NCI-H774 (cell line): ENCODE measurements at places on chromosomes 3 and 15.

DNA sequence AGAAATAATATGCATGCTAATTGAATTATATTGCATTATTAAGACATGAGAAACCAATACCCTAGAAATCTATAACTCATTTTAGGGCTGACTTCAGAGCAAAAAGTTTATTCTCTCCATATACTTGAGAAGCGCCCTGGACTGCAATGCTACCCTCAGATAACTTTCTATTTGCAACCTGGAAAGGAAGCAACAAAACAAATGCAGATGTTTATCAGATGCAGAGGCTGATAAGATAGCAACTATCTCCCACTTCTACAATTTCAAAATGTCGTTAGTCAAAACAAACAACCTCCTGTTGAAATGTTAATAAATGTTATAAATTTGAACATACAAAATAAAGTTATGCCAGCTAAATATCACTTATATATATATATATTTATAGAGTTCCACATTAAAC is 34.8 kb downstream of the HES1 start:
- no peak for DNase-seq

DNA sequence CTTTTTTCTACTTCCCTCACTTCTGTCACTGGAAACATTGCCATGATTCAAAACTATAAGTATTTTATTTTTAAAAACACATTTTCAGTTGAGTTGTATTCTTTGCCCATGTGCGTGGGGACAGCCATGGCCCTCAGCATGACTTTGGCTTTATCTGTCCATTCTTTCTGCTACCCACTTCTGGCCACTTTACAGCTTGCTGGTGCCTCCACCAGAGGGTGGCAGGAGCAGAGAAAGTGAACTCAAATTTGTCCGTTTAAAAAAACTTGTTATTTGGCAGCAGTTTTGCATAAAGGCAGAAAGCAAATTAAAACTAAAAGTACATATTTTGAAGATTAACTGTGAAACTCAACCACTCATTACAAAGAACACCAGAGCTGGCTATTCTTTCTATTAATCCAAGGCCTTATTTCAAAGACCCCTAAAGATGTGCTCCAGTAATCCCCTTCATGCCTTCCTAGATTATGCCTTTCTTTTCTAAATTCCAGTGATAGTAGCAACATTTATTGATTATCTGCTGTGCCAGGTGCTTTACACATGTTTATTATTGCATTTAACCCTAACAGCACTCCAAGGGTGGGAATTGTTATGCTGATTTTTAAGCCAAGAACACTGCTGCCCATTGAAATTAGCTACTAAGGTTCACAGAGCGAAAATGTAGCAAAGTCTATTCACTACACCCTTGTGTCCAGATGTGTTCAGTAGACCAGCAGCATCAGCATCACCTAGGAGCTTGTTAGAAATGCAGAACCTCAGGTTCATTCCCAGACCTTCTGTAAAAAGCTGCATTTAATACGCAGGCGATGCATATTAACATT is 134.8 kb downstream of the THRB start:
- no peak for DNase-seq

DNA sequence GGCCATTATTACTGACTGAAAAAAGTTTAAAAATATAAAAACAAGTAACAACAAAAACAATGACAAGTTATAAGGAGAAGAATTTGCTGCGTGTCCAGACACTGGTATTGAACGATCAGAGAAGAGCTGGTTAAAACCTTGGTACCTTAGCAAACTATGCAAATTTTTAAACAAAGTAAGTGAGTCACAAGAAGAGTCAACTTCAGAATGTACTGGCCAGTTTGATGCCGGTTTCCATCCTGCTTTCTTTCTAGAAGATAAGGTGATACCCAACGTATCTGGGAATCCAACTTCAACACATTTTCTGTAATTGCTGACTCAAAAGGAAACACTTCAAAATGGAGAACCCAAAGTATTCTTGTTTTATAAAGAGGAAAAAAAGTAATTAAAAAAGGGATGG is 49.8 kb downstream of the RUBCN start:
- DNase-seq: no peak

- no peak for DNase-seq
Measured at GRCh38 chr15:78007964-78008886, 69.3 kb downstream of the TBC1D2B start.

GRCh38 chr3:111811811-111812210 is 47.3 kb upstream of the PHLDB2 start:
- no peak for DNase-seq

DNA sequence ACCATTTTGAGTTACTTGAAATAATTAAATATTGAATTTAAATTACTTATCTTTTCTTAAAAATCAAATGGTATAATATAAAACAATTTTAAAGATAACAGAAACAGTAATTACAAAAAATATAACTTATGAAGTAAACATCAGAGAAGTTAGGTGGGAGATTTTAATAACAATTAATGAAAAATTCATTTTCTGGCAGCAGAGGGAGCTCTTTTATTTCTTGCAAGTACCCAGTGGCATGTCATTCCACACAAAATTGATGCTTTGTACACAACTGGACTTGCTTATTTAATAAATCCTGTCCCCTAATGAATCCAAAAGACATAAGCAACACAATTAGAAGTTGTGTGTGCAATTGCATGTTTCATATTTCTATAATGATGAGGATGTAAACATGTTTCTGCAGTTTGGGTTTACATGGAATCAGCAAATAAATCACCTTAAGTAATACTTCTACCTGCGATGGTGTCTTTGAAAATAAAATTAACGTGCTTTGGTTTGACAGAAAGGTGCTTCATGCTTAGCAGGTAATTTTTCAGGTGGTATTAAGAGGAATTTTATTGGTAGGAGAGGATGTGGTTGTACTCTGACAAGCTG is 861.3 kb downstream of the ZPLD1 start:
- no peak for DNase-seq

DNA sequence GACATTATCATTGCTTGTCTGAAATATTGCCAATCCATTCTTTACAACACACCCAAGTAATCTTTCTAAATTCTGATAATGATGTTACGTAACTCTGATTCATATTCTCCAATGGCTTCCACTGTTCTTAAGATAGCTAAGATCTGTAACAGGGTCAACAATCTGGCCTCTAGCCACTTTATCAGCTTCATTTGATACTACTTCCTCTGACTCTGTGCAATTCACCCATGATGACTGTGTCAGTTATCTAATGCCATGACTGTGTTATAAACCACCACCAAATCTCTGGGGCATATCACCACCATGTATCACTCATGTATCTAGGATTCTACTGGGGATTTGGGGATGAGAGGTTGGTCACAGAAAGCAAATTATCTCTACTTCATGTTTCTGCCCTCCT is 44.0 kb downstream of the CD200 start:
- DNase-seq: no peak

- DNase-seq: no peak
Measured at GRCh38 chr3:57971975-57972374, 36.2 kb upstream of the FLNB start.

DNA sequence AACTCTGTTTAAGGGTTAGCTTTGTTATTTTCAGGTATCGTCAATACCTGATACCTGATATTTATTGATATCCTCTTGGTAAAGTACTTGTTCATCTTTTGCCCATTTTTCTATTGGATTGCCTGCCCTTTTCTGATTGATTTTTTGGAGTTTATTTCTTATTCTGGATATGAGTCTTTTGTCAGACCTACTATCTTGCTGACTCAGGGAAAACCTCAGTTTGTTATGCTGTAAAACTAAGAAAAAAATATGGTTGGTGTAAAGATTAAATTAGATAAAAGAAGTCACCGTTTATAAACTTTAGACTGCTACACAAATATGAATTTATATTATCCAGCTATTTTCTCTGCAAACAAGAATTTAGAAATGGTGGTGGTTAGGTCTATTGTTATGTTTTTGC is 65.9 kb downstream of the CHRNA7 start:
- DNase-seq: no peak

GRCh38 chr15:51346136-51346535 is 4.7 kb downstream of the GLDN start:
- DNase-seq: no peak
